Activated T-cell treated with anti-CD3 and anti-CD28 coated beads for 24 hours (primary cell): ENCODE measurements at places on chromosomes 16 and 17.

GRCh38 chr17:78224231-78225087, 7.0 kb upstream of the TMEM235 start:
- no peak for DNase-seq

- no peak for DNase-seq
These were observed 12.5 kb downstream of the EPN2 start for GRCh38 chr17:19249681-19250080.

GRCh38 chr17:6162216-6162615, 92.0 kb downstream of the WSCD1 start:
- no peak for DNase-seq

GRCh38 chr16:78916928-78917545, 683.5 kb downstream of the MAF start:
- no peak for DNase-seq

- peak; percentile 12 for DNase-seq
These were observed 773 bp downstream of the BLTP2 start for GRCh38 chr17:28643983-28644786.

DNA sequence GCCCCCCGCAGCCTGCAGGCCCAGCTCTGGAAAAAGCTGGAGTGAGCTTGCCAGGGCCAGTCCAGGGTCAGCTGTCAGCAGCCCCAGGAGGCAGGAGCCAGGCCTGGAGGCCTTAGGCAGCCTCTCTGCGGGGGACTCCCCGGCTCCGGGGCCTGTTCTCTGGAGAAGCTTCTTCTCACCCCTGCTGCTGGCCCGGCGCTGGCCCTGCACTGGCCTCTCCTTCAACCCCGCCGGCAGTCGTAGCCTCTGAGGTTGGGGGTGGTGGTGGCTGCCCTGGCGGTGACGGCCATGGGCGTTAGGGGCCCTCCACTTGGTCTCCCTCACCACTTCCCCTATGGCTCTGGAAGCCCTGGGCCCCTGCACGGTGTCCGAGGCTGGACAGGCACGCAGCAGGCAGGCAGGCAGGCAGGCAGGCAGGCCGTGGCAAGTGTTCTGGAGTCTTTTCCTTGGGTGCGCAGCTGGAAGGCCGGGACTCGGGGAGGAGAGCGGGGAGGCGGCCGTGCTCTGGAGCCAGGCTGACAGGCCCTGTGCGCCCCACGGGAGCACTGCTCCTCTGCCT, 2.1 kb downstream of the FOXF1 start:
- no peak for DNase-seq

DNA sequence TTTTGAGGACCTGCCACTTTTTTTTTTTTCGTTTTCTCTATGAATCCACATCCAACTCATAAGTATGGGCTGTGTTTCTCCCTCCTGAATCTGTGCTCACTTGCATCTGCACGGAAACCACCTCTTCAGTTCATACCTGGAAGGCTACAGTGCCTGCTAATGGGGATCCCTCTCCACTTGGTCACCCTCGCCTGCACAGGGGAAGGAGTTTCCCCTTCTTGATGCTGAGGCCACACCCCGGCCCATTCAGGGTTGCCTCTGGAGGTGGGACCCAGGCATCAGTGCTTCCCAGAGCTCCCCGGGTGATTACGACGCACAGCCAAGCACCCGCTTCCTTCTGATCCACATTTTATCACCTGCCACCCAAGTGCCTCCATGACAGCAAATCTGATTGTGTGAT, 85.9 kb upstream of the TBC1D3K start:
- no peak for DNase-seq

DNA sequence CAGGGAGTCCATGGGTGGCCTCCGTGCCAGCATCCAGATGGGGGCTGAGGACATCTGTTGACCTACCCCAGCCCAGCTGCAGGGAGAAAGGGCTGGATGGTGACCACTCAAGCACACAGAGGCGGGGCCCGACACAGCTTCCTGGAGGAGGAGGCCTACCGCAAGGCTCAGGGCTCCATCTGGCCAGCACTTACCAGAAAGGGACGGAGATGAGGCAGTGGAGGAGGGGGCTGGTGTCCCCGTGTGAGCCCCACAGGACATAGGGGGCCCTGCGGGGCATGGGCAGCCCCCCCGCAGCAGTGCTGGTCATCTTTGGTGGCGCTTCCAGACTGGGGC, 147.5 kb upstream of the CIBAR2 start:
- no peak for DNase-seq

GRCh38 chr16:4372001-4372577, 441 bp downstream of the VASN start:
- no peak for DNase-seq

DNA sequence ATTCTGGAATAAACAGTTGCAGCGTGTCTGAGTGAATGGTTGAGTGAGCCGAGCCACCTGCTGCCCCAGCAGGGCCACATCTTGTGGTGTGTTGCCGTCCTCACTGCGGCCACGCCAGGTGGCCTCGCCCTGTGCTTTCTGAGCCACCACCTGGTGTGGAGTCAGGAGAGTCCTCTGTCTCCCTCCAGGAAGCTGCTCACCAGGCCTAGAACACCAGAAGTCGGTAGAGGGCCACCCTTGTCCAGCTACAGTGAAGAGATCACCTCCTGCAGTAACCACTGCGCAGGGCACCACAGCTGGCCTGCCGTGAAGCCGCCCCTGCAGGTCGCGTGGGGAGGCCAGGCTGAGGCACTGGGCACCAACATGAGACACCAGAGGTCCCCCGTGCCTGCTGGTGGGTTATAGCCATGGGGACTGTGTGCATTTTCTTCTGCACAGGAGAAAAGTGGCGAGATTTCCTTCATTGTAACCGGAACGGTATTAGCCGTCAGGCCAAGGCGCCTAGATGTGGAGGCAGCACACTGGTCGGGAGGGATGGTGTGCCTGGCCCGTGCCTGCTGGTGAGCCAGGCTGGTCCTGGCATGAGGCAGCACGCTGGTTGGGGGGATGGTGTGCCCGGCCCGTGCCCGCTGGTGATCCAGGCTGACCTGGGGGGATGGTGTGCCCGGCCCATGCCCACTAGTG, 28.9 kb upstream of the FOXK2 start:
- DNase-seq = no peak

DNA sequence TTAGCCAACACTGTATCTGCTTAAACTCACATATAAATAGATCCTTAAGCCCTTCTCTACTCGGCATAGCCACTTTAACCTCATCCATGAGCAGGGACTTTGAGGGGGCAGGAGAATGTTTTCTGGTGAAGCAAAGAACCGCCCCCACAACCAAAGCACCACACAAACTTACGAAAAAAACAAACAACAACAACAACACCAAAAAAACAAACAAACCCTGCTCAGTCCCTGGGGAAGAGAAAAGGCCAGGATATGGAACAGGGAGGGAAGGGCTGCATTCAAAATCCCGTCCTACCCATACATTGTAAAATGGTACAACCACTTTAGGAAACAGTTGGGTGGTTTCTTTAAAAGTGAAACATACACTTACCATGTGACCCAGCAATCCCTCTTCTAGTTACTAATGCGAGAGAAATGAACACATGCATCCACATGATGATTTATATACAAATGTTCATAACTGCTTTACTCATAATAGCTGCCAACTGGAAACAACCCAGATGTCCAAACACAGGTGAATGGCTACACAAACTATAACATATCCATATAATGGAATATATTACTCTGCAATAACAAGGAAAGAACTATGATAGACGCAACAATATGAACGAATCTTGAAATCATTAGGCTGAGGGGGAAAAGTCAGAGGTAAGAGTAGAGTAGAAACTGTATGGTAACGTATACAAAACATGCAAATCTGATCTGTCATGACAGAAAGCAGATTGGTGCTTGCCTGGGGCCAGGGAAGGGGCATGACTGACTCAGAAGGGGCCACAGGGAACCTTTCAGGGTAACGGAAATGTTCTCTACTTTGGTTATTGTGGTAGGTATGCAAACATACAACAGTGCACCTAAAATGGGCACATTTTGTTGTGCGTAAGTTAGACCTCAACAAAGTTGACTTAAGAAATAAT, 37.7 kb upstream of the TOB1 start:
- peak; percentile 22 for DNase-seq

GRCh38 chr17:78390241-78391050, 12.0 kb downstream of the PGS1 start:
- no peak for DNase-seq

- DNase-seq = no peak
These were observed 12.8 kb downstream of the CTRB1 start for GRCh38 chr16:75231570-75231969.

GRCh38 chr16:13958474-13958873, 38.5 kb downstream of the ERCC4 start:
- DNase-seq = no peak

- DNase-seq = no peak
These were observed 873.5 kb upstream of the EEF2KMT start for GRCh38 chr16:5971106-5971505.

DNA sequence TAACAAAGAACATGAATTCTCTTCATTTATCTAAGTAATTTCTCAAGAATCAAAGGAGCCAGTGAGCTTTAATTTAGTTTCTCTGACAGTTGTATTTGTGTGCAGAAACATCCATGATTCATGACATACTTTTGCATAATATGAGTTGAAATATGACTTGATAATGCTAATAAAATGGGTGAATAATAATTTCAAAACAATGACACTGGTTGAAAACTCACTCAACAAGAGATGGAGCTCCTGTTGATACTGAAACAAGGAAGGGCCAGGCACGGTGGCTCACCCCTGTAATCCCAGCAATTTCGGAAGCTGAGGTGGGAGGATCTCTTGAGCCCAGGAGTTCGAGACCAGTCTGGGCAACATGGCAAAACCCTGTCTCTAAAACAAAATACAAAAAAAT, 147.0 kb downstream of the MAP2K6 start:
- no peak for DNase-seq

GRCh38 chr16:57539072-57539796, 2.9 kb upstream of the CCDC102A start:
- DNase-seq = no peak

- DNase-seq = no peak
These were observed 6.6 kb downstream of the SEC14L1 start for GRCh38 chr17:77147357-77147801.

DNA sequence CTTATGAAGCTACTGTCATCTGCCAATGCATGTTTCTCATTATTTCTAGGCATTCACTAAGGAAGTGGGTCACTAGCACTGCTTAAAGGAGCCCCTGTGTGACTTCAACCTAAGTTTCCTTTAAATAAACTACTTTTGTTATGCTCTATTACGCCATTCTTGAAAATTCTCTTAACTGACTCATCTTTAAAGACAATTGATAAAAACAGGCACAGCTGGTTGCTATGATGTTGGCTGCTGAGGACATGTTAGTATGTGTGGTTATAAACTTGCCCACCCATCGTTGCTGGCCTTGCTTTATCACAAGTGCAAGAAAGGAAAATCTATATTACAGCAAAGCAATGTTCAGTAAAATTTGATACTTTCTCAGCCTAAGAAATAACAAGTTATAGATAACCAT, 75.8 kb upstream of the CNTNAP4 start:
- DNase-seq = no peak

GRCh38 chr16:80596507-80597207, 55.9 kb downstream of the DYNLRB2 start:
- no peak for DNase-seq

DNA sequence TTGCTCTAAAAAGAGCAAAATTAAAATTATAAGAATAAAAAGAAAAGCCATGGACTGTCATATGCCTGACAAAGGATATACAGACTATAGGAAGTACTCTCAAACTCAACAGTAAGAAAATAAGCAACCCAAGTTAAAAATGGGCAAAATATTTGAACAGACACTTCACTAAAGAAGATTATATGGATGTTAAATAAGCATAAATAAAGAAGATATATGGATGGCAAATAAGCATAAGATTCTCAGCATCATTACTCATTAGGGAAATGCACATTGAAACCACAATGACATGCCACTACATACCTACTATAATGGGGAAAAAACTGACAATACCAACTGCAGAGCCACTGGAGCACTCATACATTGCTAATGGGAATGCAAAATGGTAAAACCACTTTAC, 14.9 kb upstream of the BEAN1 start:
- no peak for DNase-seq

DNA sequence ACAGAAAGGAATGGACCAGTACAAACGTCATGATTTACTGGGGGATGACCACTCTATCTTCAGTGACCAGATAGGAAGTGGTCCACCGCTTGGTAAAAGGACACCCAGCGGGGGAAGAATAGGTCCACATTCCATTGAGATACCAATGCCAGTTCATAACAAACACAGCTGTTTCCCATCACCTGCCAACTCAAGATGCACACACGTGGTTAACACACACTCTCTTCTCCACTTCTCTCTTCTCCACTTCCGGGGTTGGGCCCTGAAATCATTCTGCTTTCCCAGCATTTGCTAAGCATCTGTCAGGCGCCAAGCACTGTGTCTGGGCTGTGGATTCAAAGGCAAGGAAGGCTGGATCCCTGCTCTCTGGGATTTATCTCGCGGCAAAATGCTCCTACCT, 175.5 kb downstream of the SLC39A11 start:
- DNase-seq = no peak

DNA sequence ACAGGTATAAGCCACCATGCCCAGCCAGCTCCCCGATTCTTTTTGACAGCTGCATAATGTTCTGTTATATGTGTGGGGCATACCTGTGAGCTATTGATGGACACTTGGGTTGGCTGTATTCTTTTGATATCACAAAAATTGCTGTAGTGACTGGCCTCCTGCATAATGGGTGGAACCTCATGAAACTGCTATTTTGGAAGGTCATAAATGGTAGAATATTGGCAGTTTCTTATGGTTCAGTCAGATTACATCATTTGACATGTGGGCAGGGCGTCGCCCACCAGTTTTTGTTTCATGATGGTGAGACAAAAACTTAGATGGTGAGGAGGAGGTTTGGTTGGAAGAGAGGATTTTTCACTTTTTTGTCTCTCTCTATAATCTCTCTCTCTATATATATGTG, 26.7 kb upstream of the POLR3E start:
- no peak for DNase-seq

- no peak for DNase-seq
These were observed 2.2 kb upstream of the NUTF2 start for GRCh38 chr16:67844497-67844896.

GRCh38 chr17:28524476-28525424, 18.6 kb downstream of the FOXN1 start:
- no peak for DNase-seq

DNA sequence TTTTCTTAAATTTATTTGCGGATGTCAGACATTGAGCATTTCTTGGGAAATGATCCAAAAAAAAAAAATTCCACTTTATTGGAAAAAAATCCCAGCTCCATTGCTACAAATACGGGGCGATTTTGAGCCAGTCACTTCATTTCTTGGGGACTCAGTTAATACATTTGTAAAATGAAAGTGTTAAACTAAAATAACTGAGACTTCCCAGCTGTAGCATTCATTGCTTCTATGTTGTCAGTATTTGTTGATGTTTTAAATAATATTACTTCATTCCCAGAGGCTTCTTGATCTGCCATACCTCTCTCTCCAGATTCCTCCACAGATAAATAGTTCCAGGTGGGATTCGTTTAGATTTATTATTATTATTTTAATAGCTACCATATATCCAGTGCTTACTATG, 77.1 kb upstream of the HS3ST3A1 start:
- DNase-seq = no peak
